GM23248 (cell line): ENCODE measurements at places on chromosomes 1 and 21. TPM values are rescaled to one million over a fixed set of nuclear protein-coding genes. Genes with fewer than 3 reads are reported as not detected.

DNA sequence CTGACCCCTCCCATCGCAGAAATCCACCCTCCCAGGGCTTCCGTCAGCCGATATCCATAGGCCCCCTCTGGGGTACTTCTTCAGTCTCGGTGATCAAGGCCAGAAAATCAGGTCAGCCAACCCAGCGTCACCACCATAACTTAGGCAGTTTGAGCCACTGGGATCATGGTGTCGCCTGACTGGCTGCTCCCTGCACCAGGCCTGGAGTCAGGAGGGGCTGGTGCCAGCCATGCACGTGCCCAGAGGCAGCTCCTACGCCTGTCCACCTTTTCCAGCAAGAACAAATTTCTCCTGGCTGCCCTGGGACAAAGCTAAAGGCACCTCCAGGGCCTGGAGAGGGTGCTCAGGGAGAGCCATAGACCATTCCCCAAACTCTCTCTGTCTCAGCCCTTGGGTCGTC lies 4.8 kb upstream of the CTRC start:
- DNase-seq = no peak

DNA sequence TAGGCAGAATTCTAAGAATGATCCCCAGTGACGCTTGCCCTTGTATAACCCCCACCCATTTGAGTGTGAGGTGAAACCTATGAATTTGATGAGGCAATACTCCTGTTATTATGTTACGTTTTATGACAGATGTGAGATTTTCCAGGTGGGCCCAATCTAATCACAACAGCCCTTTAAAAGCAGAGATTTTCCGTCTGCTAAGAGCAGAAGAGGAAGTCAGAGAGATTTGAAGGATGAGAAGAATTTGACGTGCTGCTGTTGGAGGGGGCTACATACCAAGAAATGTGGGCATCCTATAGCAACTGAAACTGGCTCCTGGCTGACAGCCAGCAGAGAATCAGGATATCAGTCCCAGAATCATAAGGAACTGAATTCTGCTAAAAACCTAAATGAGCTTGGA lies 2.4 kb upstream of the SLC19A2 start:
- no peak for DNase-seq

DNA sequence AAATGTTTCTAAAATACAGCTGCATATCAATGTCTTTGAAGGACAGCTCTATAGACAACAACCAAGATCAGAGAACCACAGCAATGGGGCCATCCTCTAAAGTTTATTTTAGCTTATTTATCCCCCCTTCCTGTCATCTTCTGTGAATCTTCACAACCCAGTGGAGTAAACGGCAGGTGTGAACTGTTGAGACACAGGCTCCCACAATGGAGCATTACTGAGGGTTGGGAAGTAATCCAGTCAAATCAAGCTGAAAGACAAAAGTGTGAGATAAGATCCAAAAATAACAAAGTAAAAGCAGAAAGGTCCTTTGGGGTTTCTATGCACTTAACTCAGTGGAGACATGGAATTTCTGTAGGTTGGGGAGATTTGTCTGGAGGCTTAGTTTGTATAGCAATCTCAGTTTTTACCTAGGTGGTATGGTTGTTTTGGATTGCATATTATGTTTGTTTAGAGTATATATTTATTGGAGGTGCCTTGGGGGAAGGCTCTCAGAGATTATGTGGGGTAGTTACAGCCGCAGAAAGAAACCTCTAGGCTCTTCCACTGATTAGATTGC lies 286.9 kb upstream of the ADGRL2 start:
- DNase-seq = no peak

DNA sequence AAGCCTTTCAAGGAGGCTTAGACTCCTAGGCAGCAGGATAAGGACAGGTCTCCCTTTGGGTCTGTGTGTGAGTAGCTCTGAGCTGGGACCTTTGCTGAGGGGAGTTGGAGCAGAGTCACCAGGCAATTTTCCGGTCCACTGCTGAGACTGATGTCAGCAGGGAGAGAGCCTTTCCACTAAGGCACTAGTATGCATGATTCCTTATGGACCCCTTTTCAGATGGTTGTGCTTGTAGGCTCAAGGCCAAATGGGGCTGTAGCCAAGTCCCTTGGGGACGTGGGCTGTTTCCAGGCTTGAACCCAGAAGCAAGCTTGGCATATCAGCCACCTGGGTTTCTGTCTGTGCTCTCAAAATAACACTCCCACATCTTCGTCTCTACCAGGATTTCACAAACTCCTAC lies 73.0 kb downstream of the CCDC18 start:
- DNase-seq = no peak

DNA sequence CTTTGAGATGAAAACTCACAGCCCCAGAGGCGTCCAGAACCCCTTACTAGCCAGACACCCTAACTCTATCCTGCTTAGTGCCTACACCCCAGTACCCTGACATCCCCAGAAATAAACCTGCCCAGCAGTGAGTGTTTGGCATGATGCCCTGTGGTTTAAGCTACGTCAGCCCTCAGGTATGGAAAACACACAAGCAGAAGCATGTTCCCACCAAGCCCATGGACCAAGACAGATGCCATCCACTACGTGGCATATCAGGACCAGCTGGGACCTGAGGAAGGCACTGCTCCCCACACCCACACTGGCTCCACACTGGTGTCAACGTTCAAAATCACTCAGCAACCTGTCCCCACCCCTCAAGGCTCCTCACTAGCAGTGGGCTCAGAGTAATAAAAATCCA lies 116.4 kb downstream of the SYT2 start:
- peak; percentile 27 for DNase-seq

The HSPA13 gene
- 51.4 and 51.6 TPM in 2 replicates for polyA plus RNA-seq

The ERICH3 gene
- not detected in 2 replicates for polyA plus RNA-seq

The GBP5 gene
- polyA plus RNA-seq = 1.2 and 1.3 TPM in 2 replicates

The DDX59 gene
- 11.8 and 12.2 TPM in 2 replicates for polyA plus RNA-seq
